ENCODE measurements at places on chromosomes 12 and 14. TPM values are rescaled to one million over a fixed set of nuclear protein-coding genes. Genes with fewer than 3 reads are reported as not detected.

Gene TCL1B
- not detected for total RNA-seq

DNA sequence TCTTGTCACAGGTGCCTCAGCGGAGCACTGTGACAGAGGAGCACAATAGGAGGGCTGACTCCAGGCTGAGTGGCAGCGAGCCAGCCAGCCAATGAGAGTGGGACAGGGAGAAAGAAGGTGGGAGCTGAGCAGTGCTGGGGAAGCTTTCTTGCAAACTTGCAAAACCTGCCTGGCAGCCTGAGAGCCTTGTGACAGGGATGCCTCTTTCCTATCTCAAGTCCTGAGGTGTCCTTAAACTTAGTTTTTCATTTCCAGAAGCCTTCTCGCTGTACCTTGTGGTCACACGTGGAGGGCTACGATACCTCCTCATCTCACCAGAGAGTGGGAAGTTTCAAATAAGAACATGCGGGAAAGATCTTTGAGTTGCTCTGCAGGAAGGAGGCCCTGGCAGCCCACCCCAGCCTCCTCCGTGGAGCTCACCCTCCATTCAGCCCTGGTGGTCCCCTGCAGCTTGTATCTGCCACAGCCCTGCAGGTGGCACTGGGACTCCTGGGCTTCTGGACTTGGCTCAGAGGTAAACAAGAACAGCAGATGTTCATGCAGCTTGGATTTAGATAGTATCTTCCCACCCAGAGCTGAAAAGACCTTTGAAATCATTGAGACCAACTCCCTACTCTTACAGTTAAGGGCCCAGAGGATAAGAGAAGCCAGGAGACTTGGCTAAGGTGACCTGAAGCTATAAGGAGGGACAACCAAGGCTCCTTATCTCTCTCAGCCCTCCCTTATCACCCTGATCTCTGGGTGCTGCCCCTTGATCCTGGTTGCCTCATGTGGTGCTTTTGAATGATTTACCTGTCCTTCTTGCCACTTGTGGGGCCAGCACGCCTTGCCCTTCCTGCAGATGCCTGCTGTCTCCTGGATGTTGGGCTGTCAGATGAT, 153.5 kb upstream of the MAX start:
- DNase-seq, result no peak

Gene GNPTAB
- 45.7 TPM for total RNA-seq

- no peak for DNase-seq
Measured at GRCh38 chr14:63276492-63277342, 42.0 kb downstream of the GPHB5 start.

DNA sequence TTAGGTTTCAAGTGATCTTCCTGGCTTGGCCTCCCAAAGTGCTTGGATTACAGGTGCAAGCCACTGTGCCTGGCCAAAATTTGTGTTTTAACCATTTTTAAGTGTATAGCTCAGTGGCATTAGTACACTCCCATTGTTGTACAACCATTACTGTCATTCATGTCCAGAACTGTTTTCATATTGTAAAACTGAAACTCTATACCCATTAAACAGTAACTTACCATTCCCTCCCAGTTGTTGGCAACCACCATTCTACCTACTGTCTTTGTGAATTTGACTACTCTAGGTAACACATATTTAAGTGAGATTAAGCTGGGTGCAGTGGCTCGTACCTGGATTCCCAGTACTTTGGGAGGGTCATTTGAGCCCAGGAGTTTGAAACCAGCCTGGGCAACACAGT, 67.3 kb upstream of the KCNH3 start:
- DNase-seq, result no peak

Gene SLC10A1
- total RNA-seq, result not detected

Gene NGB
- total RNA-seq, result not detected

DNA sequence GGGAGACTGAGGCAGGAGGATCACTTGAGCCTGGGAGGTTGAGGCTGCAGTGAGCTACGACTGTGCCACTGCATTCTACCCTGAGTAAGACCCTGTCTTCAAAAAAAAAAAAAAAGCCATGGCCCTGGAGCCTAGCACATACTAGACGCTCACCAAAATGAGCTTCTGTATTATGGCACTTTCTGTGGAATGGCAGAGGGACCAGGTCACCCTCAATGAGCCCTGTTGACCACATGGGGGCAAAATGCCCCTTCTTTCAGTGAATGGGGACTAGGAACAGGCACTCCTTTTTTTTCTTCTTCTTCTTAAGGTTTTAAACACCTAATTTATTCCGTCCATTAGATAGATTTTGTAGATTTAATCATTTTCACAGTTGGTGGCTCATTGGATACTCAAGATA, 50.5 kb downstream of the FAM222A start:
- DNase-seq, result no peak

Gene PRH2
- not detected for total RNA-seq

Gene PABPN1
- total RNA-seq, result 135 TPM

GRCh38 chr12:52501490-52501889, 8.4 kb upstream of the KRT6A start:
- DNase-seq, result no peak

- peak; percentile 15 for DNase-seq
Measured at GRCh38 chr14:64944861-64945260, 2.3 kb upstream of the GPX2 start.

DNA sequence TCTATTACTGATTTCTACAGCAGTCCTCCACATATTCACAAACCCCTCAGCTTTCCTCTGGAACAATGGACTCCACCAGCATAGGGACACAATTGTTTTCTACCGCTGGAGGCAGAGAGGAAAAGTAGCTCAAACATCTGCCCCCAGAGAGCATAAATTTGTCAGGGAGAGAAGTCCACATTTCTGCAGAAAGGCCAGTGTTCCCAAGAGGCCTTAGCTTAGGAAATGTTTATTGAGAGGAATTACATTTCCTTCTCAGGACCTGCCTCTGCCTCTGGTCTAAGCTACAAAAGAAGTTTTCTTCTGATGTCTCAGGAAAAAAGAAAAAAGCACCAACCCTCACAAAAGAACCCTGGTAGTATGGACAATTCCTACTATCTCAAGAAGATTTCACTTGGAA, 217.8 kb upstream of the BMP4 start:
- no peak for DNase-seq

- no peak for DNase-seq
Measured at GRCh38 chr14:31257244-31257553, 49.6 kb upstream of the HECTD1 start.

- no peak for DNase-seq
Measured at GRCh38 chr12:107571492-107571891, 114.1 kb upstream of the PWP1 start.

Gene LRRIQ1
- total RNA-seq, result 5.2 TPM

DNA sequence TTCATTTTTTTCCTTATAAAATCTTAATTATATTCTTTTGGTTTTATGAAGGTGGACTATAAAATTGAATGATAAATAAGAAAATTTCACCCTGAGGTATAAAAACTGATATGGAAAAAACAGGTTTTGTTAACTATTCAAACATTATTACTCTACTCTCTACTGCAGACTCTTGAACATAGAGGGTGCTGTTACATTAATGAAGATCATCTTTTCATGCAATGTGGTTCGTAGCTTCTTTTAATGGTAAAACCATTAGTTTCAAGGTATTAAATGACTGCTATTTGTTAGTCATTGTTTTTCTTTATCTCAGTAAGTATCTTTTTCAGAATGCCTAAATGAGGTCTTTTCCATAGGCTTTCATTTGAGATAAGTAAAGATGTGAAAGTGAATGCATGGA, 510.4 kb downstream of the SLC16A7 start:
- no peak for DNase-seq

DNA sequence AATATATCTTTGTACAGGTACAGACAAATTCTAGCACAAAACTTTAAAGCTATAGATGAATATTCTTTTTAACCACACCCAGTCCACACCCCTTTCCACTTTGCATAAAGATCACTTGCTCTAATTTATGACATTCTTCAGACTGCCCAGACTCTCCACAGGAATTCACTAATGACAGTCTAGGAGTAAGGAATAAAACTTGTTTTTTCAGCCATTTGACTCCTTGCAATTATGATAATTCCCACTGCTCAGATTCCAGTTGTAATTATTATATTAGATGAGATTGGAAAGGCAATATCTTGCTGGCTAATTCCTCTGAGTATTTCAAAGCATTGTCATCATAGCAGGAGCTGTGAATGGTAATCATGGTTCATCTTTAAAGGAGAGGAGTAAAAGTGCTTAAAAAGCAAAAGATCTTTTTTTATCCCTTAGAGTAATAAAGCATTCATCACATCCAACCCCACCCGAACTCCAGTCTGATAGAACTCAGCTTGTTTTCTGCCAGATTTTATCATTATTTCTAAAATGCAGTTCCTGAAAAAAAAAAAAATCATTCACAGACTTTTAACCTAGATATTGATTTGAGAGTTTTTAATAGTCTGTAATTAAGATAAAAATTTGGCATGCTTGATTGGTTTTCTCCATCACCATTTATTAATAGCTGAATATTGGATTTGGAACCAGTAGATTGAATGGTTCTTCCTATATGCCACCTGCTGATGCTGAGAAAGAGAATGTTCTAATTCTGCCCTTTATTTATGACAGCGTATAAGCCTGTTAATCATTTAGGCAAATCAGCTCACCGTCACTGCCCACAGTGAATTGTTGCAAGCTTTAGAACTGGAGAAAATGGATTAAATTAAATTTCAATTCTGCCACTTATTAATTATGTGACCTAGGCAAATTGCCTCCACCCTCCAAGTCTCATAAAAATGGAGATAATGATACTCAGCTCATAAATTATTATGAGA, 93.9 kb upstream of the RASSF8 start:
- no peak for DNase-seq

- no peak for DNase-seq
Measured at GRCh38 chr12:71958993-71959578, 20.4 kb downstream of the TPH2 start.

DNA sequence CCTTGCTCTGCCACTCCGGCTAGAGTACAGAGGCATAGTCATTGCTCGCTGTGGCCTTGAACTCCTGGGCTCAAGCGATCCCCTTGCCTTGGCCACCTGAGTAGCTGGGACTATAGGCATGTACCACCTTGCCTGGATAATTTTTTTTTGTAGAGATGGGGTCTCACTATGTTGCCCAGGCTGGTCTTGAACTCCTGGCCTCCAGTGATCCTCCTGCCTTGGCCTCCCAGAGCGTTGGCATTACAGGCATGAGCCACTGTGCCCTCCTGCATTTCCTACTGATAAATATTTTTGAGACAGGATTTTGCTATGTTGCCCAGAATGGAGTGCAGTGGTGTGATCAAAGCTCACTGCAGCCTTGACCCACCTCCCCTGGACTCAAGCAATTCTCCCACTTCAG, 9.4 kb downstream of the EMG1 start:
- no peak for DNase-seq

- no peak for DNase-seq
Measured at GRCh38 chr12:61098031-61098580, 1162.1 kb upstream of the USP15 start.

Gene PELI2
- total RNA-seq, result 44.0 TPM

Gene MUCL1
- not detected for total RNA-seq

DNA sequence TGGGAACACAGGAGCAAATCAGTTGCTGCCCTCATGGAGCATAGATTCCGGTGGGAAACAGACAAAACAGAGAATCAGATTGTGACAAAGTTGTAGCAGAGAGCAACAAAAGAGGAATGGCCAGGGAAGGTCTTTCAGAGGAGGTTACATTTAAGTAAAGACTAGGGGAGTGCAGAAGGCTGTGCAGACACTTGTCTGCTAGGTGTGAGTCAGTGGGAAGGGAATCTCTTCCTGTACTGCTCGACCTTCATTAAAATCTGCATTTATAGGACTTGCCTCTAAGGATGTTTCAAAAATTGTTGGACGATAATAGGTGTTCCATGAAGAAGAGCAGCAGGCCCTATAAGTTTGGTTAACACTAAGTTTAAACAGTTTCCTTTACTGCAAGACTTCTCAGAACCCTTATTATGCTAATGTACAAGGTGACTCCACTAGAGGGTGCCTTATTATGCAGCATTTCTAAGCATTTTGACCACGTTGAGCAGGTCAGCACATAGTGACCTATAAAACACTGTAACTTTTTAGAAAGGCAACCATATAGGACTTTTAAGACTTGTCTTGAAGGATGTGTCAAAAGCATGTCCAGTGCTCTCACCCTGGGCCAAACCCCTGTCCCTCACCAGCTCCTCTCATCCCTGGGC, 91.8 kb upstream of the RIC8B start:
- no peak for DNase-seq

Gene SERPINA1
- total RNA-seq, result 28.5 TPM

DNA sequence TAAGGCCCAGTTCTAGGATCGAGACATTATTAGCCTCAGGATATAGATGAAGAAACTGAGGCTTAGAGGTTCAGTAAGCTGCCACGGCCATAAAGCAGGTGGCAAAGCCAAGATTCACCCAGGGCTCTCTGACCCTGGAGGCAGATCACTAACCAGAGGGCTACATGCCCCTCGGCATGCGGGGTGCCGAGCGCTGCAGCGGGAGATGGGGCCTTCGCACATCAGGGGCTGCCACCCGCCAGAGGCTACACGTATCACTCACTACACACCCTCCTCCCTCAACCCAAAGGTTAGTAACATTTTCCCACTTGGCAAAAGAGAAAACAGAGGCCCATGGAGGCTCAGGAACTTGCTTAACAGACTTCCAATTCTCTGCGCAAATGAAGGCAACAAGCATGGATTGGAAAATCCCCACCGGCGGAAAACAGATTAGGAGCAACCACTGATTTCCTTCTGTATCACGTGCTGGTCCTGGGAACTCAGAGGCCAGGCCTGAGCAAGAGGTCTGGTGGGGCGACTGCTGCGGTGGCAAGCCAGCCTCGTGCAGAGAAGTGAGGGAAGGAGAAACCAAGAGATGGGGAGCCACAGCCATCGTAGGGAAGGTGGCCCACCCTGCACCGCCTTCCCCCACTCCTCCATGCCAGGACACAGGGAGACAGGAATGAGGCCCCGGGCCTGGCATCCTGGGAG, 6.0 kb downstream of the CCDC85C start:
- DNase-seq, result no peak

- DNase-seq, result no peak
Measured at GRCh38 chr14:61132894-61133293, 148.2 kb downstream of the TMEM30B start.

DNA sequence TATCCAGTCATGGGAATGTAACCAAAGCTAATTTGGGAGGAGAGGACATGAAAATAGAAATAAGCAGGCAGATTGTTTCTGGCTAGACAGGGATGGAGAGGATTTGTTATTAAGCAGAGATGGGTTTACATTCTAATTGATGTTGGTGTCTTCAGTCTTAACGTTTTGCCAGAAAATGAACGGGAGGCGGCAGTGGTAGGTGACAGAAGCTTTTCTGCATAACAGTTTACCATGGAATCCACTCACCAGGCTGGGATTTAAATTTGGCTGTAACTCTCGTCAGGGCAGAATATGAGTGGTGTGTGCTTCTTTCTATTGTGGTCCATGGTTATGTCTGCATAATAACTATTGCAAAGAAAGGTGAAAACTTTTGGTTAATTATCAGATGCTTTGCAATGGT, 50.2 kb upstream of the OTX2 start:
- no peak for DNase-seq
